ENCODE measurements at places on chromosomes 2 and 18.

DNA sequence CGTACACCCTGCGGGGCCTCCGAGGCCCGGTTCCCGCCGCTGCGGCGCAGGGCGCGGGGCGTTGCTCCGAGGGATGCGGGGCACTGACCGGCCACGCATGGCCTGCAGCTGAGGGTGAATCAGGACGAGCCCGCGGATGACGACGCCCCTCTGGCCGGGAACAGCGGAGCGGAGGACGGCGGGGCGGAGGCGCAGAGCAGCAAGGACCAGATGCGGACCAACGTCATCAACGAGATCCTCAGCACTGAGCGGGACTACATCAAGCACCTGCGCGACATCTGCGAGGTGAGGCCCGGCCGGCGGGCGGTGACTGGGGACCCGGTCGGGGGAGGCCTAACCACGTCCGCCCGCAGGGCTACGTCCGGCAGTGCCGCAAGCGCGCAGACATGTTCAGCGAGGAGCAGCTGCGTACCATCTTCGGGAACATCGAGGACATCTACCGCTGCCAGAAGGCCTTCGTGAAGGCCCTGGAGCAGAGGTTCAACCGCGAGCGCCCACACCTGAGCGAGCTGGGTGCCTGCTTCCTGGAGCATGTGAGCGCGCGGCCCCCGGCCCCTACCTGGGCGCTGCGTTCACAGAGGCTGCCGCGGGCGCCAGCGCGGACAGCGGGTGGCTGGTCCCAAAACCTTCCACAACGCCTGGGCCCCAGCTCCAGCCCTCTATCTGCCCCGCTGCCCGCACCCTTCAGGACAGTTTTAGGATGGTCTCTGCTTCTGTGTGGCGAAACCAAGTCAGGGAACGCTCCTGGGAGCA is 53.2 kb downstream of the FAM168B start:
- no peak for DNase-seq

DNA sequence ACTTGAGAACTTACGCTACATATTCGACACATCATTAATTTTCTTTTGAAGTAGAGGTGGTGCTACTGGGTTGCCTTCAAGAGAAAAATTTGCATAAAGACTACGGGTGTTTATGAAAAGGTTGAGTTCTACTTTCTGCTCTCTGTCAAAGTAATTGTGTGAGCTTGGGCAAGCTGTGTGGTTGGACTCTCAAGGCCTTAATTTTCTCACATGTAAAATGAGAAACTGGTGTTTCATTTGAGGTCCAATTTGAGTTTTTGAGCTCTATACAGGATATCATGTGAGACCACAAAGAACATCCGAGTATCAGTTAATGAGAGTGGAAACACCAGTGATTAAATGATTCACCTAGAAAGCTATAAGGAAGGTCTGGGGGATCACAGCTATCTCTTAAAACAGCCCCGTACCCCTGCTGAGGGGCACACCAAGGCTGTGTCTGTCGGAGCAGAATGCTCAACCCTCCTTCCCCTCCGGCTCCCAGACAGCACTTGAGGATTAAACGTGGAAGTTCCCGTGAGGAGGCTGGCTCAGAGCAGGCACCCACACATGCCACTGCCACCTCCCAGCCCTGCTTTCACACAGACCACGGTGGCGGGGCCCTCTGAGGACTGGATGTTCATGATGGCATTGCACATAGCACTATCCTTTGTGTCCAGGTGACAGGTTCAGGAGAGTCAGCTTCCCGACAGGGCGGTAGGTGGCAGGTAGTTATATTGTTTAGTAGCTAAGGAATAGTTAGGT is 191.8 kb downstream of the RNF144A start:
- DNase-seq, result no peak

- DNase-seq, result no peak
Measured at GRCh38 chr18:45439851-45440645, 175.2 kb upstream of the SLC14A2 start.

- DNase-seq, result no peak
Measured at GRCh38 chr18:3577281-3577855, 127.4 kb downstream of the TGIF1 start.

DNA sequence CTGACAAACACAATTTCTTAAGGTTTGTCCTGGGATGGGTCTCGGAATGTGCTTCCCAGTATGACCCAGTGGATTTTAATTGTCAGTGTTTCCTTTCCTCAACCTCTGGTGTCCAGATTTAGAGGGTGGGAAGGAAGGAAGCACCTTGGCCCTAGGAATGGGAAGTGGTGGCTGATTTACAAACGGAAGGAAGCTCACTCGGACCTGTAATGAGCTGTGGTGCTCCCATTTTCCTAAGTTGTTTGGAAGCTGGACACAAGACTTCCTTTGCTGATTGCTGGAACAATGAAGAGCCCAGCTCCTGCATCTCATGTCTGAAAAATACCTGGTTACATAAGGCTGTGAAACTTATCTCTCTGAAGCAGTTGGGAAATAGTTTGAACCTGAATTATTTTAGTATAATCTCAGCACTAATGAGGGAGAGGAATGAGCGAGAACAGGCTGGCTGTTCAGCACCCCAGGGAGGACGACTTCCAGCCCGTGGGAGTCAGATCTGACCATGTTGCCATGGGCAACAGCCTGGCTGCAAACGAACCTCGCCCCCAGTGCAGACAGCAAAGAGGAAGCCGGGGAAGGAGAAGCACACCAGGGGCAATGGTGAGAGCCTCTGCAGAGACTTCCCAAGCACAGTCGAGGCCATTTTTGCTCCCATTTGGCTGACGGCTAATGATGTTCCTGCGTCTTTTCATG is 74.4 kb upstream of the ASB18 start:
- no peak for DNase-seq

DNA sequence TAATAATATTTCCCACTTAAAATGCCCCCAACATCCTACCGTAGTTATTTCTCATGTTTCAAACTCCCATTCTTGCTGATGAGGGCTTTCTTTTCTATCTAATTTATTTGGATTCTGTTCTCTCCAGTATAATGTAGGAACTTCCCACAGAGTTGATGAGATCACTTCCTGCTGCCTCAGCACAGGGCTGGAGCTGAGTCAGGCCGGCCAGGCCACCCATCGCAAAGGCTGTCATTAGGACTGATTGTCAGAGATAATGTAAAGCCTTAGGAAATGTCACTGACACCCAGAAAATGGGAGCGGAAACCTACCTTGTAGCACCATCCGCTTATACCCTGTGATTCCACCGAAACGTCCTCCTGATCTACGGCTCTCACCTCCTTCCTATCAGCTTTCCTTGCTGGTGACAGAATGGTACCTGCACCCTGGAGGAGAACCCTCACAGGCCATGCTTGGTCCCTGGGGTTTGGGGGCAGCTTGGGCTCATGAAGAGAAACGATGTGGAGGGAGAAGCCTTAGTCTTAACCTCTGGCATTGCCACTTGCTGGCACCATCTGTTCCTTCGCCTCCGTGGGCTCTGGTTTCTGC is 672.8 kb upstream of the ID2 start:
- DNase-seq, result no peak

DNA sequence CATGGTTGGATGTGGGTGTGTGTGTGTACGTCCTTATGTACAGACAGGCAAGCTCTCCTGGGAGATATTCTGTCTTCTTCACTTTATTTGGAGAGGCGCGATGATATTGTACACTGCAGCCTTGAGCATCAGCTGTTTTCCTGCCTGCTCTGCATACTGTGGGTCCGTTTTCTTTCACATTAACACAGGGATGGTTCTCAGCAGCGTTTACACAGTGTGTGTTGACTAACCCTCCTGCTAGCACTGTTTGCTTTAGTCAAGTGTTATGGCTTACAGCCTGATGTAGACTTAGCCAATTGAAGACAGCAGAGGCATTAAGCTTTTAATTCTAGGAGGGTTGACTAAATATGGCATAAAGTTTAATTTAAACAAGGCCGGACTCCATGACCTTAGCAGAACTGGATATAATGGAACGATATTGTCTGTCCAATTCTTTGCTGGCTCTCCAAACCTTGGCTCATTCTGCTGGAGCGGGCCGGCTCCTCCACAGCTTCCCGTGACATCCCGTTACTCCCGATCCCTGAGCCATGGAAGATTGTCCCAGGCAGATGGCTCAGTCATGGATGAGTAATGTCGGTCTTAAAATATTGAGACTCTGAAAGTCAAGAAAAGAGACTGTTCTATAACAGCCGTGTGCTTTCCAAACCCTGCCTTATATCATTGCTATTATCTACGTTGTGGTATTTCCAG is 134.7 kb downstream of the TPGS2 start:
- no peak for DNase-seq

- no peak for DNase-seq
Measured at GRCh38 chr2:16137080-16137755, 196.9 kb downstream of the MYCN start.

DNA sequence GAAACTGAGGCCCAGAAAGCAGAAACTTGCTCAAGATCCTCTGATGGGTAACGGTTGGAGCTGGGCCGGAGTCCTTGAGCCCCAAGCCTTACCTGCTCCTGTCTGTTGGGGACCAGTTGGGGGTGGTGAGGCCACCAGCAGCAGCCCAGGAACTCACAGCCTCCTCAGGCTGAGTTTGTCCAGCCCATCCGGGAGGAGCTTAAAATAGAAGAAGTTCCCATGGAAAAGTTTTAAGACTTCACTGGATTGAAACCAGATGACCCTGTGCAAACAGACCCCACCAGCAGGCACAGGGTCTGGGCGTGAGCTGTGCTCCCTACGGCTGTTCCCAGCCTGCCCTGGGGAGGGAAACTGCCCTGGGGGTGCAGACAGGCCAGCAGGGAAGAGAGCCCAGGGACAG is 40.6 kb upstream of the FOSL2 start:
- DNase-seq, result no peak

DNA sequence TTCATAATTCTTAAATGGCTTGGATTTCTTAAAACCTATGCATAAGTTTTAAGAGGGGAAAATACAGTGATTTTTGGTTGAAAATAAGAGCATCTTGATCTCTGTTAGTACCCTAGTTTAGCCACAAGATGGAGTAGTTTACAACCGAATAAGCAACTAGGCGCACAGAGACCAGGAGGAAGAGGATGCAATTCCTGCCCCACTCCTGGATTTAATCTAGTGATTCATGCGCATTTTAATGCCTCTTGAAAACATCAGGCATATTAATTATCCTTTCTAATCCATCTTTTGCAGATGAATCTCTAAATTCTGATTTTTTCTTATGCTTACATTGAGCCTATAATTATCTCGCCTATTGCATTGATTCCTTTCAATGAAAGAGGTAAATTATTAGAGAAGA is 76.7 kb downstream of the MRPS9 start:
- no peak for DNase-seq

DNA sequence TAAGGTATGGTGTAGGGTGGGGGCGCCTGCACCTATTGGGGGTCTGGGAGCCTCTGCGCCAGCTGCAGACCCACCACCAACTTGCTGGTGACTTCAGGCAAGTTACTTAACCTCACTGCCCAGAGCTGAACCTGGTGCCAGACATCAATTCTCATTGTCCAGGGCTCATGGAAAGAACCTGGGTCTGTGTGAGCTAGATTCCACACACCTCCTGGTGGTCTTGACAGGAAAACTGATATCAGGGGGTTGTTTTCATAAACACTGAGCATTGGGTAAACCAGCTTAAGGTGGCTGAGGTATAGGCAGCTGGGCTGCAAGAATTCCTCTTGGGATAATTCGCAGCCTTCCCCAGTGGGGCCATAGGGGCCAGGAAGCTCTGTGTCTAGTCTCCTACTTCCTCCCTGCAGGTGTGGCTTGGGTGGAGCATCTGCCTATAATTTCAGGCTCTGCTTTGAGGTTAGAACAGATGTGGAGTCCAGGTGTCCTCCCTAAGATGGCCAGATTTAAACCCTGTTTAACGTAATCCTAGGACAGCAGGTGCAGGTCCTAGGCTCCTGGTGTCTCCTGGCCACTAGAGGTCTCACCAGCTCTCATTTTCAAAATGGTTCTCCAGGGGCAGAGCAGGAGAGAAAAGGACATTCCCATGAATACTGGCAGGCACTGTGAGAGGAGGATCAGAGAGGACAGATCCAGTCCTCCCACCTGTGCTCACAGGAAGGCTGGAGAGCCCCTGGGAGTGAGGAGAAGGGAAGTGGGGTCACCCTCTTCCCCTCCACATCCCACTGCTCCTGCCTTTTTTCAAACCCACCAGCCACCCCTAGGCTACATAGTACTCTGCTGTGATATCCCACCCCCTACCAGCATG is 100.4 kb upstream of the SMAD2 start:
- peak; percentile 55 for DNase-seq

DNA sequence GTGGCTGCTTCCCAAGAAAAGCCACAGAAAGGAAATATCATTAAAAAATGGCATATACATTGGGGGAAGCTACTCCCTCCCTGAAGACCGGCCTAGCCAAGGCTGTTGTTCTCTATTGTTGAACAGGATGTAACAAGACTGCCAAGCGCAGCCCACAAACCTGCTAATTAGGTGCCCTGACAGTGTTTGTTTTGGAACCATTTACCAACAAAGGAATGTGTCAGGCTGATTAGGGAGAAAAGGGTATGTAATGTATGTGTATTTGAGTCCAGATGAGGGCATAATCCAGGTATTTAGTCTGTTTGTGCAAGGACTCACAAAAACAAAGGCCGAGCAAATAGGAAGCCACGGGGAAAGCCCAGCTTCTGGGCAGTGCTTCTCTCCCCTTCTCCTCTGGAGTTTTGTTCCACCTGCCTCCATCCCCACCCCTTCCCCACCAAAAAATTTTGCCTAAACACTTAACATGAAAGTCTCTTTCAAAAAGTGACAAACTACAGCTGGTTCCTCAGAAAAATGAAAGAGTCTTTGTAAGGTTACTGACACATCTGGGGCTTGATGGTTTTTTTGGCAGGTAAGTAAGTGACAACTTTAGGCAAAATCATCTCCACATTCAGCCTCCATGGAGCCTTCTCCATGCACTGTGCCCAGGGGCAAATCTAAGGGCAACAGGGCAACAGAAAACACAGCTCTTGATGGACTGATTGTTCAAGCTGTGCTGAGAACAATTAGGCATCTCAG is 78.3 kb upstream of the FZD5 start:
- no peak for DNase-seq

- DNase-seq, result peak; percentile 82
Measured at GRCh38 chr18:2846636-2847316, at the start of gene EMILIN2. EMILIN2 (plus strand) TSS chr18:2847006; CDS start chr18:2847189, 183 bp downstream.

DNA sequence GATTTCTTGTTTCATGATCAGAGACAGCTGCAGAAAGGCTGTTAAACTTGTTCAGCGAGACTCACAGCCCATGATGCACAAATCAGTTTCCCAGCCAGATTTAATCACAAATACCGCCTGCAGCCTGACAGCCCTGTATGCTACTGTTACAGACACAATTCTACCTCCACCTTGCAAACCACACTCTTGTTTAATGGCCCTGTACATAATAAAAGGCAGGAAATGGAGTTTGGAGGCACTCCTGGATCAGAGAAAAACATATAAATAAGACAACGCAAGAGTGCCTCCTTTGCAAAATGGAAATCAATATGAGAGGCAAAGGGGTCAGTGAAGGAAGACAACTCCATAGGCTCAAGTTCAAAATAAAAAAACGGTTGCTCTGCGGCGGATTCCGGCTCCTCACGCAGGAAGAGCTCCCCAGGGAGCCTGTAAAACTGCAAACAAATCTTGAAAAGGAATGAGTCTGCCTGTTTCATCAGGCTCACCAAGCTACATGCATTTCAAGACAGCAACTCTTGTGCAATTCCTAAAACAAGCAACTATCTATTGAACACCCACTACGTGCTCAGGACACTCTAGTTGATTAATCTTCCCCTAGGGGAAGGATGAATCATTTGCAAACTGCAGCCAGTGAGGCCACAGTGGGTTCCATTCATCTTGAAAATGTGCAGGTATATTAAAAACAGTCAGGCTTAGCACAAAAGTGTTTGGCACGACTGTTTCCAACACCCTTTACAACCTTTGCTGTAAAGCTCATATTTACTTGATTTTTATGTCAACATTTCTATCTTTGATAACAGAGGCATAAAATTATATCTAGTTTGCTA is 37.5 kb downstream of the TBC1D8 start:
- peak; percentile 41 for DNase-seq

GRCh38 chr2:199973703-199974102 is 18.3 kb downstream of the MAIP1 start:
- DNase-seq, result no peak

- no peak for DNase-seq
Measured at GRCh38 chr2:176110415-176111308, 3.6 kb downstream of the HOXD11 start.
